ENCODE measurements at places on chromosomes 7 and 10.

DNA sequence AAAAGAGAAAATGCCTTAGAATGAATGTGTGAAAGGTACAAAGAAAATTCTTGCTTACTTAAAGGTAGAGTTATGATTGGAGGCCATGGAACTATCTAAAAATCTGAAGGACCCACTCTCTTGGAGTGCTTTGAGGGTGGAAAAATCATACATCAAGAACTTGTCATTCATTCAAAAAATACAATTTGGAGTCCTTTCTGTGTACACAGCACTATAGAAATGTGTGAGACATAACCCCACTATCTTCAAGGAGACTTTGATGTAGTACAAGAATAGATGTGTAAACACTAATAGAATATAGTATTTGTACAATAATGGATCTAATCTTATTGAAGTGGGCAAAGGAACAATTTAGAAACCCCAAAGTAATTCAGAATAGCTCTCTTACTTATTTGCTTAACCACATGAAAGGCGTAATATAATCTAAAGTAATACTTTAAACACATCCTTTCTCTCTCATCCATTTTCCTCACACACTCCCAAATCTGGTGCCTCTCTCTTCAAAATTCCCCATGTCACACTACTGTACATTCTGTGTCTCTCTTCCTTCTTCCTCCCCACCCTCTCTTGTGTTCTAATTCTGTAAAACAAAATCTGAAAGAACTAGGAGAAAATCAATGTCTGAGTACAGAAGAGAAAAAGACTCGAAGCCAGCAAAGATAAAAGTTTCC, 166.7 kb downstream of the DNAJB9 start:
- no peak for DNase-seq

DNA sequence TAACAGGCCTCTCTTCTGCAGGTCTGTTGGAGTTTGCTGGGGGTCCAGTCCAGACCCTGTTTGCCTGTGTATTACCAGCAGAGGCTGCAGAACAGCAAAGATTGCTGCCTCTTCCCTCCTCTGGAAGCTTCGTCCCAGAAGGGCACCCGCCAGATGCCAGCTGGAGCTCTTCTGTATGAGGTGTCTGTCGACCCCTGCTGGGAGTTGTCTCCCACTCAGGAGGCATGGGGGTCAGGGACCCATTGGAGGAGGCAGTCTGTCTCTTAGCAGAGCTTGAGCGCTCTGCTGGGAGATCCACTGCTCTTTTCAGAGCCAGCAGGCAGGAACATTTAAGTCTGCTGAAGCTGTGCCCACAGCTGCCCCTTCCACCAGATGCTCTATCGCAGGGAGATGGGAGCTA, 361.1 kb upstream of the NRP1 start:
- DNase-seq = no peak

- DNase-seq = peak; percentile 47
Observed at GRCh38 chr7:8442814-8443304, 9.4 kb downstream of the NXPH1 start.

GRCh38 chr10:680146-680545, 9.3 kb downstream of the DIP2C start:
- no peak for DNase-seq

- no peak for DNase-seq
Observed at GRCh38 chr10:650441-650851, 39.0 kb downstream of the DIP2C start.

DNA sequence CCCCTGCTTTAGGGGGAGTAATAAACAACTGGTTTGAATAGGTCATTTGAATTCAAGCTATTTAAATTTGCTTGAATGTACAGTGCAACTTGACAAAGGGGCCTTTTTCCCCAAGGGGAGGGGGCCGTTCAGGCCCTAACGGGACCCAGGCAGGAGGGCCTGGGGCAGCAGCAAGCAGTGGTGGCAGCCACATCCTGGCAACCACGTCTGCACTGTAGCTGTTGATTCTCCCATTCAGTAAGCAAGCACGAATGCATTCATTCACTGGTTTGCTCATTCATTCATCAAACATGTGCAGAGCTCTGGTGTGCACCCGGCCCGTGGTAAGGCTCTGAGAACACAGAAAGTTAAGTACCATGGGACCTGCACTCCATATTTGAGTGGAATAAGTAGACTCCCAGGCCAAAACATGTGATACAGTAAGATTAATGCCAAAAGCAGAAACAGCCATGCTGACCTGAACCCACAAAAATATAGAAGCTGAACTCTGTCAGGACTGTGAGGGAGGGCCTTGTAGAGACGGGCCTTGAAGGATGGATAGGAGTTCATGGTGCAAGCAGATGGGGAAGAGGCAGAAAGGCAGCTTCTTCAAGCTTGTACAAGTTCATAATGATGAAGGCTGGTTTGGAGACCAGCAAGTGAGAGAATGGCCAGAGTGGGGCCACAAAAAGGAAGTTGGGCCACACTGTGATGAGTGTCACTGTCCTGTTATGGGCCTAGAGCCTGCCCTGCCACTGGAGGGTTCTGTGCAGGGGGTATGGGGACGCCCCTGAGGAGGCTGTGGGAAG, 29.3 kb upstream of the C10orf53 start:
- DNase-seq = no peak

DNA sequence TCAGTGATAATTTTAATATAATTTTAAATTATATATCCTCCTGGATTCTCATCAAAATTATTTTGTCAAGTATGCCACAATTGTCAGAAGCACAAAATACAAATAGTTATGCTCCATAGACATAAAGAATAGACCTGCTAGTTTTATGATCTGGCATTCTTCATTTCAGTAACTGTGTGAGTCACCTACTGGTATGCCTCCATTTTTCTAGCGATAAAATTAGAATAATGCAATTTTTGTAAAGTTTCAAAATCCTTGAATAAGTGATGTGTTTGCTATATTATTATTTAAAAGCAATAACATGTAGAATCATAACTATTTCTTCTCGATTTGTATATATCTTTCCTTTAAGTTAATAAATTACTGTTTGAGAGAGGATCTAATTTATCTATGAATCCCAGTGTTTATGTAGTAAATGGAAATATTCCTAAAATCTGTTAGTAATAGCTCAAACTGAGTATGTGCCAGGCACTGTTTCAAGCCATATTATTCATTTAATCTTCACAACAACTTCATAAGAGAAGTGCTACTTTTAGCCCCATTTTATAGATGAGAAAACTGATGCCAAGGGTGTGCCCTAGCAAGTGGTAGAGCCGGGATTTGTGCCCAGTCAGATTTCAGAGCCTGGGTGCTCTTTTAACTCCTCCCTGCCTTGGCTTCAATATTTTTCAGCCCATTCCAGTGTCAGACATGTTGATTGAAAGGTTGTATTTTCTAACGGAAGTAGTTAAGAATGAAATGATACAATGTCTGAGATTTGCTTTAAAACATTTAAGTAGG, 38.4 kb downstream of the NET1 start:
- no peak for DNase-seq

- no peak for DNase-seq
Observed at GRCh38 chr10:91307489-91307888, 87.0 kb downstream of the PCGF5 start.

DNA sequence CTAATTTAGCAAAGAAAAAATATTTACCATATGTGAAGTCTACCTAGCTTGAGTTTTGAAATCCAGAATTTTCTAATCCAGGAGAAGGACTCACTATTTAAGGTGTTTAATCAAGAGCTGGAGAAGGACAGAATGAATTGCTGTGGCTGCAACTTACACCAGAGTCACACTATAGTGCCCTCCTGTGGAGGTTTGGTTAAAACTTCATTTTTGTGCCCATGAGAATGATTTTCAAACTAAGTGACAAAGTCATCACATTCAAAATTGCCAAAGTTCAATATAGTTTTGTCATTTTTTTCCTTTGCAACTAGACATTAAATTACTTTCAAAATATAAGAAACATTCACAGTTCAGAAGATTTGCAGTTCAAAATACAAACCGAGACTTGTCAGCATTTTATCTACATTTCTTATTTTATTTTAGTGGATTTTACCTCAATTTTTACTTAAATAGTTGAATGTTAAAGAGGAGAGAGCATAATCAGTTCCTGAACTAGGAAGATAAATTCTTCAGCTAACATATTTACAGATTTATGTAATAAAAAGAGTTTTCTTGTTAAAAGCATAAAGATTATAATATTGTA, 70.7 kb downstream of the CABCOCO1 start:
- no peak for DNase-seq

DNA sequence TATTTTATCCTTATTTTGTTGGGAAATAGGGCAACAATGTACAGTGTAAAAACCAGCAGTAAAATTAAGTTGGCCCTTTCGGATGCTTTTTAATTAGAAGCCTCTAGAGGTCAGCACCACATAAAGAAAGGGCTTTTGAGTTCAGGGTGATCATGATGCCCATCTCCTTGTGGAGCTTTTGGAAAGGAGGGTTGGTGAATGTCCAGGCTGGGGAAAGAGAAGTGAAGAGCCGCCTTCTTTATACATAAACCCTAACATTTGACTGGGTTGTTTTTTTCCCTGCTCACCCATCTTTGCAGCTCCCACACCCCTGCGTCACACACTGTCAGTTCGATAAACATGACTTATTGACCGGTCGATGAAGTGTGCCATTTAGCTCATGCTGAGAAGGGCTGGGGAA, 29.8 kb downstream of the MTURN start:
- DNase-seq = no peak

DNA sequence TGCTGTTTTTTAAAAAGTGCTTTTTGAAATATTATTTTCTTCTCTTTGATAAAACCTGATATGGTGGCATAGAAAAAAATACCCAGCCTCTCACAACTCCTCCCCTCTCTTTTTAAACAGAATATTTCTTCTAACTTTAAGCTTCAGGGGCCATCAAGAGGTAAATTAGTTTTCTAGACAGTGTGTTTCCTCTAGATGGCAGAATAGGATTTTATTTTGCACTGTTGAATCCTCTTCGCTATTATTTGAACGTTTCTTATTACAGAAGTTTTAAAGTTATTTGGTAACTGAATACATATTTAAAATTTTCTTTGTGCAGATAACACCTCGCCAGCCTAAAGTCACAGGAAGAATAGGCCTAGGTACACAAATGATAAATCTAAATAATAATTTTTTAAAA, 30.3 kb downstream of the ARL5B start:
- DNase-seq = no peak

- no peak for DNase-seq
Observed at GRCh38 chr10:34537629-34538231, 277.4 kb downstream of the PARD3 start.

GRCh38 chr7:47982610-47983009, 3.2 kb upstream of the HUS1 start:
- no peak for DNase-seq
